ENCODE measurements at places on chromosomes 13 and 19.
A peak's percentile ranks its signal among the peaks of the same experiment; 100 is the strongest.

DNA sequence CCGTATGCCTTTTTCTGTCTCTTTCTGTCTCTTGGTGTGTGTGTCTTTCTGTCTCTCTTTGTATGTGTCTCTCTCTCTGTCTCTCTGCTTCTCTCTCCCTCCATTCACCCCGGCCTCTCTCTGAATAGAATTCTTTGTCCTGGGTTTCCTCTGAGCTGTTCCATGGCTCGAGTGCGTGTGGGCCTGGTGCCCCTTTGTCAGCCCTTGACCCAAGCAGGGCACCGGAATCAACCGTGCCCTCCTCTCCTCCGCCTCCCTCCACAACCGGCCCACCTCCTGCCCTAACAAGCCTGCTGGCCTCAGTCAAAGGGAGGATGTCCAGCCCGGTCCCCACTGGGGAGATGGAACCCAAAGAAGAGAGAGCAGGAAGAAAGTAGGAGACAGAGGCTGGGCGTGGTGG lies 3.2 kb downstream of the AXL start:
- no peak for DNase-seq

GRCh38 chr13:40368127-40368891 lies 298.1 kb downstream of the FOXO1 start:
- DNase-seq, result no peak

GRCh38 chr13:43441464-43441863 lies 345.3 kb downstream of the ENOX1 start:
- DNase-seq, result no peak

DNA sequence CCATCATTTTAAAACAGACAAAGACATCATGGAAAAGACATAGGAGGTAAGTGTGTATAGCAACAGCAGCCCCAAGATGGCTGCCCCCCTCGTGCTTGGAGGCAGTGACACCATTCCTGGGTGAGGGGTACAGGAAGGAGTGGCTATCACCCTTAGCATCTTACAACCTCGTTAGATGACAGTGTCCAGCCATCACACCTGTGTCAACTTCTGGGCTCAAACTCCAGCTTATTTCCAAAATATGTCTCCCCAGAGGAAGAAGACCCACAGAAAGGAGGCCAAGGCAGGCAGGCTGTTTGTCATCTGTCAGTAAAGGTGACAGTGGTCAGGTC lies 27.5 kb downstream of the EPS15L1 start:
- no peak for DNase-seq

DNA sequence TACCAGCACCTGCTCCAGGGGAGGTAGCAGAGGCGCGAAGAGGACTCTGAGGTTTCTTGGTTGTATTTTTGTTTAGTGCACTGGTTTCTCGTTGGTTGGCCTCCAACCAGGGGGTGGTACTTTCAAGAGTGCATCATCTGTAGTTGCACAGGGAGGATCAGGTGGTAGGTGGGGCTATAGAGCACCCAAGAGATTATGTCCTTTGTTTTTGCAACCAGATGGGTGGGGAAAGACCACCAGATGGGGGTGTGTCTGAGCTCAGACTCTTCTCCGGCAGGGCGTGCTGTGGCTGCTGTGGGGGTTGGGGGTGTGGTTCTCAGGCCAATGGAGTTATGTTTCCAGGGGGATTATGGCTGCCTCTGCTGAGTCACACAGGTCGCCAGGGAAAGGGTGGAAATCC lies 254.4 kb upstream of the KLF12 start:
- DNase-seq, result no peak

DNA sequence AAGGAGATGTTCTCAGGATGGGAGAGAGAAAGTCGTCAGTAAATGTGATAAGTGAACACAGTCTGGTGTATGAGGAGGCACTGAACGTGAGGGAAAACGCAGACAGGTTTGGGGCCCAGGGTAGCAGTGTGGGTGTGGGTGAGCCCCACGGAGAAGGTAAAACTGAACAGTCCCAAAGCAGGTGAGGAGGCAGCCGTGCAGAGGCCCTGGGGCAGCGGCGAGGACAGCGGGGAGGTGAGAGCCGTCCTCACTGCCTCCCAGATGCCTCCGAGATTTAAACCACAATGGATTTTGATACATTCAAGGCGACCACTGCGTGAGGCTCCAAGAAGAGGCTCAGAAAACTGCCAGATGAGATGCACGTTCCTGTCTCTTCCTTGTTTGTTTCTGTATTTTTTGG lies 14.5 kb upstream of the SHC2 start:
- no peak for DNase-seq

DNA sequence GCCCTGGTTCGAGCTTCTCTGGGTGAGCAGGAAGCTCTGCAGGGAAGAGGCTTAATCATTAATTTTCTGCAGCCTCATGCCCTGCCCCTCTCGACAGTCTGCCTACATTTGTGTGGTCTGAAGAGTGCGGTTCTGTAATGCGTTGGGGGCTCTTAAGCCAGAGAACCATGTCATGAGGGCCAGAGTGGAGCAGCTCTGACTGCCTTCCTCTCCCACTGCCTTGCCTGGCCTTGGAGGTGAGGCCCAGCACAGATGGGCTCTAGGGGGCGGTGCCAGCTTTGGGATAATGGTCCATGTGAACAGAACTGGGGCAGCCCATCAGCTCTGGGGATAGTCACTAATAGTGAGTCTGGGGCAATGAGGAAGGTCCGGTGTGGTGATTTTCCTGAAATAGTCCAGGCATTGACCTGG lies 5.7 kb downstream of the FGF9 start:
- no peak for DNase-seq

GRCh38 chr13:37884674-37885073 lies 15.1 kb upstream of the TRPC4 start:
- no peak for DNase-seq

GRCh38 chr13:94656766-94657165 lies 55.1 kb downstream of the GPR180 start:
- DNase-seq, result no peak

- DNase-seq, result no peak
These were observed 128.1 kb upstream of the RXFP2 start for GRCh38 chr13:31611214-31611613.

DNA sequence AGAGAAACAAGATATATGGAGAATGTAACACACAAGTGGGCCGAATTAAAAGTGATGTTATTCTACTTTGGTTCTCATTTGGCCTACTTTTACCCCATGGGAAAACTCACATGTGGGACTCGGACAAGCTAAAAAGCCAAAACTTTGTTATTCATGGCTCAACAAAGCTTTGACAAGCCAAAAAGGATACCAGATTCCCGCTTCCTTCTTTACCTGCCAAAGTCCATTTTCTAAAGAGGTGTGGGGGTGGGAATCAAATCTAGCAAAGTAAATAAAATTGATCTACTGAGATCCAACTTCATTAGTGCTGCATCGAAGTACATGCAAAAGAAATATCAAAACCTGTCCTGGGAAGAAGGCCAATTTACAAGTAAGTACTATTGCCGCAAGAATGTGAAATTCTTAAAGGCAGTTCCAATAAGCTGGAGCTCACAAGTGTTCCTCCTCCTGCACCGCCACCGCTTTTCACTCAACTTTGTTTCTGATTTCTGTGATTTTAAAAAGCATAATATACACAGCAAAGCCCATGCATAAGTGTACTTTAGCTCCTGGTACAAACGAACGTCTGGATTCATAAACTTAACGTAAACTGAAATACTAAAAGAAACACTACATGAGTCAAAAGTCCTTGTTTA lies 1.1 kb downstream of the LNX2 start:
- DNase-seq, result no peak

DNA sequence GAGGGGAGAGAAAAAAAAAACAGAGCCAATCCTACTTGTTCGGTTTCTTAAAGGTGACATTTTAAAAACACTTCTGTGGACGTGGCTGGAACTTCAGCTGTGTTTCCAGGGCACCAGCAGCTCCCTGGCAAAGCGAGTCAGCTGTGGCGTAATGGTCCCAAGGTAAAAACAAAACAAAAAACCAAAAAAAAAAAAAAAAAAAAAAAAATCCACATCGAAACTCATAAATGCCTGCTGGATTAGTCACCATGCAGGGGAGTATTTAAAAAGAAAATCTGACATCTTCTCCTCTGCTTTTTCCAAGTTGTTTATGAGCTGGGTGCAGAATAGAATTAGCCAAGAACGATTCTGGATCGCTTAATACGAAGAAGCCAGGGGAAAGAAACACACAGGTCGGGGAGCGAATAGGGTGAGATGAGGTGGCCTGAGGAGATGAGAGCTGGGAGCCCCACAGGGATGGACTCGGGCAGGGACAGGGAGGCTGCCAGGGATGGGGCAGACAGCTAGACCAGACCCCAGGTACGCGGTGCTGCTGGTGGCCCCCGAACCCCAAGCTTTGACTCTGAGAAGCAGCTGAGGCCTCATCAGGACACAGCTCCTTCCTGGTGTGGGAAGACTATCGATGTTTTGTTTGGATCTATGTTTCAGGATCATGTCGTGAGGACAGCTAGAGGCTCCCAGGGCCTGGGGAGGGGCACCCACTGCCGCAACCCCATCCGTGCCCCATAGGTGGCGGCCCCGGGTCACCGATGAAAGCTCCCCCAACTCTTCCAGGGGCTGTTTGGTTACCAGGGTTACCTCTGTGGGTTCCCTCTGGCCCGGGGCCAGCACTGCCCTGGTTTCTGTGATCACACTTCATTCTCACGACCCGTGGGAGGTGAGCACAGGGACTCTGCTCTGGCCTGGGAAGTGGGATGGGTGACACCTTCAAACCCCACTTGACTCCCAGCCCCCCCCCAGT lies 3.1 kb upstream of the CTXN1 start:
- no peak for DNase-seq

GRCh38 chr13:96020155-96020575 lies 33.0 kb downstream of the UGGT2 start:
- peak; percentile 13 for DNase-seq

DNA sequence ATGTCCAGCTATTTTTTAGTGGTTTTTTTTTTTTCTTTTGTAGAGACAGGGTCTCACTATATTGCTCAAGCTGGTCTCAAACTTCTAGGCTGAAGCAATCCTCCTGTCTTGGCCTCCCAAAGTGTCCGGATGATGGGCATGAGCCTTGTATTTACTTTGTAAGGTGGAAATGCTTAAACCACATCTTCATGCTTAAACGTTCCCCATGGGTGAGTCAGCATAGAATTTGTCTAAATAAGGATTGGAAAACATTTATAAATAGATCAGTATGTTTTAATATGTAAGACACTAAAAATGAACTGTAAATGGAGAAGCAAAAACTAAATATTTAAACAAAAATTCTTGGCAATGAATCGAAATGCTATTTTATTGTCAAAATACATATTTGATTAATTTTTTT lies 698.0 kb downstream of the PCDH9 start:
- DNase-seq, result no peak

Measured in occipital lobe (tissue), 3 donors.